ENCODE measurements at places on chromosomes 3 and 15.

DNA sequence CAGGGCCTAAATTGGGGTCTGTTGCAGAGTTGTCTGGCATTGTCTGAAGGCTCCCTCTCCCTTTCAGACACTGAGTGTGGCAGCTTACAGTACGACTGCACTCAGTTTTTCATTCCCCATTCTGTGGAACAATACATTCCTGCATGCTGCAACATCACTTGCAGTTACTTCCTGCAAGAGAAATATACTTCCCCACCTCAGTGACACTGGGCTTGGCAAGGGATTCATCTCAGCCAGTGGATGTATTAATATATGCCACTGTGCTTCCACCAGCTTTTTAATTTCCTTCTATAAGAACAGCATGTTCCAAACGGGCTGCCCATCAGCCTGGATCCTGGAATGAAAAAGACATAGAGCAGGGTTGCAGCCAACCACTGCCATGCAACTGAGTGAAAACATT lies 23.1 kb downstream of the B3GALNT1 start:
- no peak for DNase-seq

DNA sequence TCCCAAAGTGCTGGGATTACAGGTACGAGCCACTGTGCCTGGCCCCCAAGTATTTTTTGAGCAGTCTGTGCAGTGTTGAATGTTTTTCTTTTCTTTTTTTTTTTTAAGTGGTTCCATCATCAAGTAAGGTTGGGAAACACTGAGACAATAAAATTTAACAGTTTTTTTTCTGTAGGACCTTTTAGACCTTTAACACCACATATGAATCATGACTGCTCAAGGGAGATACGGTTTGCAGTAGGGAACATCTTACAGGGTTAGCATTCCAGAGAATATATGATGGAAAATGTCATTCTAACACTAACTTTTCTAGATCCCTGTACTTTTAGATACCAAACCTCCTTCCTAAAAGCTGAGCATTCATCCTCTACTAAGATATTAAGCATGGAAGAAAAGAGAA lies 41.7 kb downstream of the SNX4 start:
- DNase-seq: no peak

DNA sequence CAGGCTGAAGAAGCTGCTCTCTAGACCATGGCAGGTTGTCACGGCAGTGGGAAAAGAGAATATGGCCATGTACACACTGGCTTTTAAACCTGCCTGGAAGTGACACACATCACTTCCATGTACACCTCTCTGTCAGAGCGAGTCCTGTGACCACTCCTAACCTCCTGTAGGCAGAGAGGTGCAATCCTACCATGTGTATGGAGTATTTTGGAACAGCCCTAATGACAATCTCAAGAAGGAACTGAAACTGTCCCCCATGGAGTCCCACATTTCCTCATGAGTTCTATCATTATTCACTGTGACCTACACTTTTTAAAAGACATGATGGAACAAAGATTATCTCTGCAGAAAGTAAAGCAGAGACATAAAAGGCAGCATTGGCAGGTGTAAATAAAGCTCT lies 153.4 kb upstream of the PFN2 start:
- no peak for DNase-seq

DNA sequence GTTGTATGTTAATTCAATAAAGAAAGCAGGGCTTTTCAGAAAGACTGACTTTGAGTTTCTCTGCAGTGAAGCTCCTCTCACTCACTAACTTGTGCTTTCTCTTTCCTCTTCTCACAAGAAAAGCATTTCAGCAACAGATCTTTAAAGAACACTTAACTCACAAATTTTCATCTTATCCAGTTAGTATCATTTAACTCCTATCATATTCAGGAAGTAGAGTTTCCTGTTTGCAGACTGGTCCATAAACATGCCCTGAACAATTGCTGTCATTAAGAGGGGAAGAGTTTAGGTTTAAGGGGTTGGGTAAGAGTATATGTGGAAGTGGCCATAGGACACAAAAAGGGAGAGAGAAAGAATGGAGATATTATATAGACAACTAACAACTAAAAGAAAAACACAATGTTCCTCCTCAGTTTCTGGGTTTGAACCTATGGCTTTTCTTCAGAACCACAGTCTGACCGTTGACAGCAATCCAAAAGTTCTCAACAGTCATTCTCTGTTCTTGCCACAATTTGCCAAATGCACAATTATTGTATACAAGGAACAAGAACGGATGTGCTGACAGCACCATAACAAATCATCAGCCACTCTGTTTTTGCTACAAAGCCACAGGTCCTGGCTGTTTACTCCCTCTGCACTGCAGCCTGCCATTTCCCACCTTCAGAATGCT lies 63.9 kb downstream of the CHAC1 start:
- DNase-seq: no peak

DNA sequence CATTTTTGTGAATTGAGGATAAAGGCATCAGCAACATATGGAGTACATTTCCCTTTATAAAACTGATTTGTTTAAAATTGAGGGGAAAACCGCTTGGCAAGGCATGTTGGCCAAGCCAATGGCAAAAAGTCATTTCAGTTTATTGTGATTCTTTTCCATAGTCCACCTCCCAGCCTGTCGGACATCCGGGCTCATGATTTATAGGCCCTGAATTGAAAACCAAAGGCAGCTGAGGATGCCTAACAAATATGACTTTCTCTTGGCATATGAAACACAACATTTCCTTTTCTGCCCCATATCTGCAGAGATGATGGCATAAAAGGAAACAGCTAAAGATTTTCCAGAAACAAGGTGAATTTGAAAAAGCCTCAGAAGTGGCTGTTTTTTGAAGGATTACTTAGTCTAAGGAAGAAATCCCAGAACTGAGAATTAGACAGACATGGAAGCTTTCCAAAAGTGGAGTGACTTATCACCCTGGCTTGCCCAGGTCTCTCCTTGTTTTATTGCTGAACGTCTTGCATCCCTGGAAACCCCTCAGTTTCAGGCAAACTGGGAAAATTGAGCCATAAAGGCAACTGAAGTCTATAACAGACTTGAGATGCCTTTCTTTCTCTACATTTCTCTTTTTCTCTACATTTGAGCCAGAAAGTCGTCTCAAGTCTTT lies 74.0 kb downstream of the COL8A1 start:
- no peak for DNase-seq

- no peak for DNase-seq
Observed at GRCh38 chr3:171044384-171044783, 17.9 kb upstream of the SLC2A2 start.

Measured in stimulated activated CD4-positive, alpha-beta T cell treated with anti-CD3 and anti-CD28 coated beads, Interleukin-4, amount 100 ng/mL, for 1 hour (primary cell).